HT-29 (cell line): ENCODE measurements at places on chromosomes 6 and 20. TPM values are rescaled to one million over a fixed set of nuclear protein-coding genes. Genes with fewer than 3 reads are reported as not detected.

SULF2 gene
- 147 and 158 TPM in 2 replicates for total RNA-seq

MCCD1 gene
- not detected in 2 replicates for total RNA-seq

CAP2 gene
- total RNA-seq: 0.61 and 0.81 TPM in 2 replicates

TMEM200A gene
- total RNA-seq: not detected in 2 replicates

COL12A1 gene
- 0.05 TPM in 1 of 2 replicates, not detected in the other for total RNA-seq

MRAP2 gene
- 7.6 and 10.5 TPM in 2 replicates for total RNA-seq

WFDC12 gene
- total RNA-seq: not detected in 2 replicates

SCRT2 gene
- not detected in 2 replicates for total RNA-seq

DNA sequence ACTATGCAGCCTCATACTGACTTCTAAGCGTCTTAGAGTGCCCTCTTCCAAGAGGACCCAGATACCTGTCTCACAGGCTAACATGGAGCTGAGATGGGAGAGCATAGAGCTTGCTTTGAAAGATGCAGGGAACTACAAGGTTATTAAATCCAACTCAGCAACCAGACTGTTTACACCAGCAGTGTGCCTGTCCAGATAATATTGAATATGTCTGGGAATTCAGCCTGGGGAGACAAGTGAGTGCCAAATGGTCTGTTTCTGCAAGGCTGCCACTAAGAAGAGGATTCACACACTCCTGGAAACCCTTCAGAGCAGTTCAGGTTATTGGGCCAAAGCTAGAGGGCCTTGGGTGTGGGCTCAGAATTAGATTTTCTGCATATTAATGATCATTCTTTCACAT is 547.8 kb downstream of the PTPRT start:
- no peak for DNase-seq

GRCh38 chr20:36217226-36217625 is 19.1 kb upstream of the AAR2 start:
- DNase-seq: peak; percentile 75

GRCh38 chr20:52318651-52319050 is 127.1 kb upstream of the ZFP64 start:
- DNase-seq: no peak

DNA sequence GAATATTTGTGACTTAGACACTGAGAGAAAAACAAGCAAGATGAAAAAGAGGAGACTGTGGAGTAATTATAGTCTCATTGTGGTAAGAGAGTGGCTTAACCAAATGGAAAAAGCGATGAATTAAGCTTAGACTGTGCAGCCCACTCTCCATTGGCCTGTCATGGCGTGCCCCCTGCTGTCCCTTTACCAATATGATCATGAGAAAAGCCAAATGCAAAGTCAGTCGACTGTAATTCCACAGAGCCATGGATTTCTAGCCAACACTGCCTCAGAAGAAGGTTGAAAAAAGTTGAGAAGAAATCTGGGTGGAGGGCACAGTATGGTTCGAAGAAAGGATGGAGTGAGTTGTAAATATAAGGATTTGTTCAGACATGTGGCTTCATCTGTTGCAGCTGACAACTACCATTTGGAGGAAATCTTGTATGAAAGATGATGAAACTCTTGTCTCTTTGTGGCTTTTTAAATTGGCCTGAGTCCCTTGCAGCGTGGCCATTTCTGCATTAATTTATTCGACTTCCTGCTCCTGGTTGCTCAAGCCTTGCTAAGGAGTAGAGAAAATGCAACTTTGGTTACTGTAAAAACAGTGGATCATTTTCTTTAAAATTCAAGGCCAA is 251.4 kb downstream of the DOK5 start:
- peak; percentile 36 for DNase-seq

DNA sequence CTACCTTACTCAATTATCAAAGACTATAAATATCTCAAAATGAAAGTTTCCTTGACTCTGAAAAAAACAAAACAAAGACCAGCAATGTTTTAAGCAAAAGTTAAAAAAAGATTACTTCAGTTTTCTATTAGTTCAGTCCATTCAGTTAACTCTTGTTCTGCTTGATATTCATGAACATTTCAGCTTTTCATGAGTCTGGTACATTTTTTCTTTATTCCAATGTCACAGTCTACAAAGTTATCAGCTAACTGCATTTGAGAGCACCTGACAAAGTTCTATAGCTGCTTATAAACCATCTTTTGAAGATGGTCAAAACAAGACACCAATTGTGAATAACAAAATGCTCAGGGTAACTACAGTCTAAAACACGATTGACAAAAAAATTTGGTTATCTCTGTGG is 156.1 kb upstream of the NOX3 start:
- no peak for DNase-seq

DNA sequence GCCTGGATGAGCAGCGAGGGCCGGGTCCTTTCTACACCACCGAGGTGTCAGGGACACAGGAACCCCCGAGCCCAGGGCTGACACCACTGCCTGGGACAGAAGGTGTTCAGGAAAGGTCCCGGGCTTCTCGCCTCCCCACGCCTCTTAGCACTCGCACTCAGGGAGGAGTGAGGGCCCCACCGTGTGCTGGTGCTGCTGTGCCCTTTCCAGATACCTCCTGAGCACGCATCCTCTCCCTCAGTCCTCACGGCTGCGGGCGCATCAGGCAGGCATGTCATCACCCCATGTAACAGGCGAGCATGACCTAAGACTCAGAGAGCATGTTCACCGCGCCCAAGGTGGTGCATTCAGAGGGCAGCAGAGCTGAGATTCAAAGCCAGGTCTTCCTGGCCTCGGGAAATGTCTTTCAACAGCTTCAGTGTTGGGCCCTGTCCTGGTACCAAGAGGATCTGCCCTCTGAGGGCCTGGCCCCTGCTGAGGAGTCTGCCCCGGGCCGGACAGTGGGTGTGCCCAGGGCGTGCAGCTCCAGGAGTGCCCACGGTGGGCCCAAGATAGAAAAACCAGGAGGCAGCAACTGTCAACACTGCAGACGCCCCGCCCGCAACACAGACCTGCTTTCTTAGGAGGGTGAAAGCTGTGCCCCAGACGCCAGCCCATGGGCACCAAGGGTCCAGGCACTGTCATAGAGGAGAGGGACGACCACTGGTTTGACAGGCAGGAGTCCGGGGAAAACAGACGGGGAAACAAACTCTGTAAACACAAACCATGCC is 29.2 kb downstream of the TGM2 start:
- DNase-seq: peak; percentile 61

GRCh38 chr6:14645841-14646240 is 528.3 kb downstream of the CD83 start:
- no peak for DNase-seq

GRCh38 chr6:166197361-166197760 is 29.7 kb upstream of the TBXT start:
- DNase-seq: no peak

GRCh38 chr6:113595911-113596376 is 261.2 kb upstream of the MARCKS start:
- no peak for DNase-seq

DNA sequence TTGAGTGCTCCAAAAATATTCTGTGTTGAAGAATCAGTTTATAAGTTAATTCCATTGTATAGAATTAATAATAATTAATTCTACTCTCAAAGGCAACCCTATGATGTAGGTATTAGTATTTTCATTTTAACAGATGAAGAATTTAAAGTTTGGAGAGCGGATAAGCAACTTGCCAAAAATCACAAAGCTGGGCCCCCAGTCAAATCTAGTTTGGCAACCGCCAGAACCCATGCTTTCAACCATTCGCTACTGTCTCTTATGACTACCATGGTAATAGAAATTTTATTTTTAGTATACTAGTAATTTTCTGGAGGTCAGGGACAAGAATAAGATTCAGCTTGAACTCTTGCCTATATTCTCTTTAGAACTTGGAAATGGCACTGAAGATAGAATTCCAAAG is 229.8 kb downstream of the IBTK start:
- DNase-seq: no peak
